ENCODE measurements at places on chromosomes 7 and 10.

- DNase-seq: no peak
These were observed 5.6 kb upstream of the PSTK start for GRCh38 chr10:122974543-122975064.

DNA sequence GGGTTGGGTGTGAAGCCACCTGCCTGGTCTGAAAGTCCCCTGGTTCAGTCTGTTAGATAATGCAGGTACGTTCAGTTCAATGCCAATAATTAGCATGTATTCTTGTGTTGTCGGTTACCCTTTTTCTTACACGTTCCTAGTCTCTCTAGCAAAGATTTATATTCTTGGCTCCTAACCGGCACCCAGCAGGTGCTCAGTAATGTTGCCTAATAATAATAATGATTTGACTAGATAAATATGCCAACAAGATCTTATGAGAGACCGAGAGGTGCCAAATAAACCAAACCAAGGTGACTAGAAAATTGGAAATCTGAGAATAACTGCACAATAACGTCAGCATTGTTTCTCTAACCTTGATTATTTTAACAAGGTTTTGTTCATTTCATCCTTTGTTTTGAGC, 1.1 kb upstream of the SMIM30 start:
- no peak for DNase-seq

DNA sequence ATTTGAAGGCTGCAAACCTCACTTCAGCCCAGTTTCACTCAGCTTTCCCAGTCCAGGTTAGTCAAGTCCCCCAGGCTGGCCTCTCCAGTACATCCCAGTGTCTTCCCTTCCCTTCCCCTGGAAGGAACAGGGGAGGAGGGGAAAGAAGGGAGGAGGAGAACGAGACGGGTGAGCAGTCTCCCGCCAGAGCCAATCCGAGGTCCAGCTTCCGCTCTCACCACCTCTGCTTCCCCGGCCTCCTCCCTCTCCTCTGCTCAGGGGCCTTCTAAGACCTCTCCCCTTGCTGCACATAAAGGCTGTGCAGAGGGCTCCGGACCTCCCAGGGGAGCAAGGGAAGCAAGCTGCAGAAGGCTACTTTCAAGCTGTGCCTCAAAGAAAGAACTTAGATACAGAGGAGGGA, 4.1 kb downstream of the ATG9B start:
- DNase-seq: no peak

DNA sequence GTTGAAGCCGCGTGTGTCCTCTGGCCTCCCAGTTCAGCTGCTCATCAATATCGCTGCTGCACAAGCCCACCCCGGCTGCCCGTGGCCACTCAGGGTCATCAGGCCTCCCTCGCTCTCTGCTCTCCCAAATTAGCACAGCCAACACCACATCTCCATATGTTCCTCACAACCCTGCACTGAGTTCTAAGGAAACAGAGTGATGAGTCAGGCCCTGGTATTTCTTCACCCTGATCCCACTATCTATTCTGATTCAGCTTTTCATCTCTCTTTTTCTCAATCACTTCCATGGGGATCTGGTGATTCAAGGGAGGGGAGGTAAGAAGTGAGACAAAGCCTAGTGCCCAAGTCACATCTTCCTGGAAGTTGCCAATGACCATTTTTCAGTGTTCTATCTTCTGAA, 23.8 kb downstream of the CYTH3 start:
- no peak for DNase-seq

GRCh38 chr10:133381036-133381435, 2.0 kb downstream of the PAOX start:
- DNase-seq: no peak

Data from activated T-cell treated with anti-CD3 and anti-CD28 coated beads, Interleukin-2, amount 50 U/mL, for 4 hours (primary cell).